T-cell (primary cell): ENCODE measurements at places on chromosomes 1 and 21.

DNA sequence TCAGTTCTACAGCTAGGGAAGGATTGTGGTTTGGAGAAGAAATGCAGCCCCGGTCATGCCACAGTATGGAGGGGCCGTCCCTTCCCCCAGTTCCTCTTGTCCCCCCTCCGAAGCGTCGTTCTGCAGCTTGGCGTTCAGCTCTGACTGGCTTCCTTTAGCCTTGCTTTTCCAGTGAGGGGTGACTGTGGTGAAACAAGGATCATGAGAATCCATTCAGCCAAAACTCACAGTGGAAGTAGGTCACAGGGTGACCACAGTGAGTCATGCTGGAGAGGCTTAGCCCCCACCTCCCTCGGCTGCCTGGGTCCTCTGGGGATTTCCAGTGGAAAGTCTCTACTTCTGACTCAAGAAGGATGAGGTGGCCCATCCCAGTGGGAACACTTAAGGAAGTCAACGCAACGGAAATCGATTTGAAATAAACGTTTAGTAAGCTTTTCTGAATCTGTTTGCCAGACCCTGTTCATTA is 37.3 kb upstream of the COL6A2 start:
- DNase-seq, result no peak

- no peak for DNase-seq
Observed at GRCh38 chr1:234315091-234315541, 58.1 kb upstream of the COA6 start.

DNA sequence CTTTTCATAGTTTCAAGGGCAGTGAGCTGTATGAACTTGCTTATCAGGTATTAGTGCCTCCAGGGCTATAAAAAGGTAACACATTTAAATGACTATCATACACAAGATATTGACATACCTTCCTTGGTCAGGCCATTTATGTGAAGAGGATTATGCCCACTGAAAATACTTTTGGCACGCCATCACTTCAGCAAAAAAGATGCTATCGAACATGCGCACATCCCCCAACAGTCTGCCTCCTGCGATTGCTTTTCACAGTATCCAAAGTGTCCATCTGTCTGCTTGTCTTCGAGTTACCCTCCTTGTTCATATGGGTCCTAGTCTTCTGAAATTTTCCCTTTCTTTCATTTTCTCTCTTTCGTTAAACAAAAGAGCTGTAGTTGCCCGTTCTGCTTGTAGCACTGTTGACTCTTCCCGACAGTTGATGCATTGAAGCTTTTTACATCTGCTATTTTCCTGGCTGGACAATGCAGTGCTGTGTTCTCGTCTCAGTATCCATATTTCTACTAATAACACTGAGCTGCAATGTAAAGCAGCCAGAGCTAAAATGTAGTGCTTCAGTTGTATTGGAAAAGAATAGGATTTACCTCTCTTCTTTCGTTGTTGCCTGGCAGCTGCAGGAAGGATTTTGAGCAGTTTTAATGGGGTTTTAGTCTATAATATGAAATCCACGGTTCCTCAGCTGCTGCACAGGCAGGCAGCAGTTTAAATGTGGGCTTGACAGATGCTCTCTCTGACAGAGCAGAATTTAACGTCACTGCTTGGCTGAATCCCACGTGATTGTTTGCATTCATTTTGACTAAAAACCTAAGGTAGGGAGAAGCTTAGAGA is at the start of gene B3GALT2:
Gene B3GALT2 (minus strand): TSS at position 713 of the 831 bp plus-strand sequence. CDS start 5,051 bp downstream, outside the sequence.
- peak; percentile 10 for DNase-seq

DNA sequence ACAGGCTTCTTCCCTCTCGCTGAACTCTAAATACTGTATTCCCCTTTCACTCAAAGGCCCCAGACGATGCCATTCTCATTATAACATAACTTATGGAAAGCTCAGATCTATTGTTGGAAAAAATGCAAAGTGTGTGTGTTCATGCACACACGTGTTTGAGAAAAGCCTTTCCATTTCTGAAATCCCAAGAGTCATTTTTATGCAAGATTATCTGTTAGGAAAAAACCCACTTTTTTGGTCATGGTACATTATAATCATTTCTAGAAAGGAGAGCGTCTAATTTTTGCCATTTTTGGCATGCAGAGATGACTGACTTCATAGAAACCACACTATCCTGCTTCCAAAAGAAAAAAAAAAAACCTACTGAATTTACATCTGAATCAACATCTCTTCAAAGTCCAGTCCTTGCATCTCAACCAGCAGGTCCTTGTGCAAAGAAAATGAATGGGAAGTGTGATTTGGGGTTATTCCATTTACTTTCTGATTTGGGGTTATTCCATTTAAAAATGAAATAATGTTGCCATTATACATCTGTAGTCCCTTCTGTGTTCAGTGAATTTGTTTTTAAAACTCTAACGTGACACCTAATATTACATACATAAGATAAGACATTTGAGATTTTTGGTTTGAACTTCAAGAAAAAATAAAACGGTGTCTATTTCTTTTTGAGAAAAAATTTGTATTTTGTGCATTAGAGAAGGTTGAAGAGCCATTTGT is 150.3 kb downstream of the DHRS3 start:
- DNase-seq, result no peak

GRCh38 chr1:212760126-212760823 is 31.3 kb downstream of the NSL1 start:
- peak; percentile 41 for DNase-seq

GRCh38 chr1:216224233-216224632 is 199.0 kb downstream of the USH2A start:
- DNase-seq, result no peak

DNA sequence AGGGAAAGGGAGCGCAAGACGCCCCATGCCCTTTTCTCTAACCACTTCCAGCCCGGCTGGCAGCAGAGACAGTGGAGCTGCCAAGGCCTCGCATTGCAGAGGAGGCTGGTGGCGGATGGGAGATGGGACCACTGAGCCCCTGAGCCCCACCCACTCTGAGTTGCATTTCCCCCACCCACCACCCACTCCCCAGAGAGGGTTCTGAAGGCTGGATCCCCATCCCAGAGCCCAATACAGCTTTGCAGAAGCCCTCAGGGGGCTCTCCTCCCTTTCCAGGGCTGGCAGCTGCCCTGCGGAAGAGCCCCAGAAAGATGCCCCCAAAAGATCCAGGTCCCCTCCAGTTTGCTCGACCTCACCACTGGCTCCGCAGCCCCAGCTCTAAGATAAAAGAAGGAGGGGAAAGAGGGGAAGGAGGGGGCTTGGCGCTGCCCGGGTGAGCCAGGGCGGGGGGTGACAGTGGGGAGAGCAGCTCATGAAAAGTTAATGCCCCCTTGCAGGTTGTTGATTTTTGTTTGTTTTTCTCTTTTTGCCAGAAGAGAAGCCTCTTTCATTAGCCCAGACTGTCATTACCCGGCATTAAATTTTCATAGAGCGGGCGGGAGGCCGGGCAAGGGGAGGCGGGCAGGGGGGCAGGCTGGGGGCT is 38.4 kb upstream of the CASZ1 start:
- DNase-seq, result no peak

DNA sequence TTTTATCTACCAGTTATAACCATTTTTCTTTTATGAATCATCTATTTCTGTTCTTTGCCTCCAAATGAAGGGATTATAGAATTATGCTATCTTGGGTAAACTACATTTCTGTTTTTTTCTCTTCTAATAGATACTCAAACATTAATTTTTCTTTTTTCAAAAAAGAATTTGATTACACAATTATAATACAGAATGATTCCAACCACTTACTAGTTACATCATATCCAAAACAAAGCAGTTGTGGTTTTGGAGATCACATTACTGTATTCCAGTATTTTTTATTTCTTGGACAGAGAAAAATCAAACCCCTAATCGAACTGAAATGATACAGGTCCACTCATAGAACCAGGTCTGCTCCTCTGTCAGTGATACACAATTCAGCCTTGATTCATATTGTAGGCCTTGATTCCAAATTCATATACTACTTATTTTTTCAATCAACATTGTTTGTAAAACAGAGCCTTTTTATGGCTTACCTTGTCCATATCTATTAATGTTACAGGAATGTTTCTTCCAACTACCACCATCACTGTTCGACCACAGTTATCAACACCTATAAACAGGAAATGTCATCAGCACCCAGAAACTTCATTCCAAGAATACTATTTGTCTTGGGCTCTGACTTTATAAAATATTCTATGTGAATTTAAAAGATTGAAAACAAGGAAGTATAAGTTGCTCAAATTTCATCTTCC is 43.2 kb downstream of the GDAP2 start:
- no peak for DNase-seq

DNA sequence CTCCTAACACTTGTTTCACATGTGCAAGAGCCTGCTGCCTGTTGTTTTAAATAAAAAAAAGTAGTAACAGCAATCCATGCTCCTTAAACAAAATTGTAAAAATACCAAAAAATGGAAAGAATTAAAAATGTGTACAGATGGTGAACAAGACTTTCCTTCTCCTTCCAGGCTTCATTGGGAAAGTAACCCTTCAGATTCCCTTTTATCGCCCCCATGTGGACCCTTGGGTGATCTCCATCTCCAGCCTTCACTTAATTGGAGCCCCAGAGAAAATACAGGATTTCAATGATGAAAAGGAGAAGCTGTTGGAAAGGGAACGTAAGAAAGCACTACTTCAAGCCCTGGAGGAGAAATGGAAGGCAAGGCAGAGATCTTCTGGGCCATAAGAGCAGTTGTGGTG is 14.2 kb downstream of the VPS13D start:
- DNase-seq, result no peak
